Head of caudate nucleus (tissue), 42 donors: ENCODE measurements at places on chromosomes 5 and 9.

GRCh38 chr9:16867576-16868311 lies 2.7 kb downstream of the BNC2 start:
- no peak for DNase-seq

GRCh38 chr9:81886665-81887064 lies 41.6 kb upstream of the SPATA31D4 start:
- no peak for DNase-seq

DNA sequence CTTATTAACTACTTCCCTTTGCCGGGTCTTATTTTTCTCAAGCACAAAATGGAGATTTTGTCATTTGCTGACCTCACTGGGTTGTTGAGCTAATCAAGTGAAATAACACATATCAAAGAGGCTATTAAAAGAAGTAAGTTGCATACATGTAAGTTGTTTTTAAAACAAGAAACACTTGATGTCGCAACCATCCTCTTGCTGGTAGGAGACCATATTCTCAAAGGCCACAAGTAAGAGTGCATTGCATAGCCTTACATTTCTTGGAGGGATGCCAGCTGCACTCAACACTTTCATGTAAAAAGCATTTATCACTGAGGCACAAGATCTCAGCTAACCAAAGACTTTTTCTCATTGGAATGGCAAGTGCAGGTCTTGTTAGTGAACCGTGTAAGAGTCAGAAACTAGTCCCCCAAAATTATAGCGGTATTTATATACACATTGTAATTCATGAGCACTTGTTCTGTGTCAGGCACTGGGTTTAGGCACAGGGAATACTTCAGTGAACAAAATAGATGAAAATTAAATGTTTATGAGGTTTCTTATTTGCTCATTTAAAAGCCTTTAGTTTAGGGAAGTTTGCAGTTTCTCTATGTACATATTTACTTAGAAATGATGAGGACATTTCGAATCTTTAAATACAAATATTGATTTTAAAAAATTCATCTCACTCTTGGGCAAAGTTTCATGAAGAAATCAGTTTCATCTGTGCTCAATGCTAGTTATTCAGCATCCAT lies 72.0 kb downstream of the ZFAND5 start:
- DNase-seq: no peak

DNA sequence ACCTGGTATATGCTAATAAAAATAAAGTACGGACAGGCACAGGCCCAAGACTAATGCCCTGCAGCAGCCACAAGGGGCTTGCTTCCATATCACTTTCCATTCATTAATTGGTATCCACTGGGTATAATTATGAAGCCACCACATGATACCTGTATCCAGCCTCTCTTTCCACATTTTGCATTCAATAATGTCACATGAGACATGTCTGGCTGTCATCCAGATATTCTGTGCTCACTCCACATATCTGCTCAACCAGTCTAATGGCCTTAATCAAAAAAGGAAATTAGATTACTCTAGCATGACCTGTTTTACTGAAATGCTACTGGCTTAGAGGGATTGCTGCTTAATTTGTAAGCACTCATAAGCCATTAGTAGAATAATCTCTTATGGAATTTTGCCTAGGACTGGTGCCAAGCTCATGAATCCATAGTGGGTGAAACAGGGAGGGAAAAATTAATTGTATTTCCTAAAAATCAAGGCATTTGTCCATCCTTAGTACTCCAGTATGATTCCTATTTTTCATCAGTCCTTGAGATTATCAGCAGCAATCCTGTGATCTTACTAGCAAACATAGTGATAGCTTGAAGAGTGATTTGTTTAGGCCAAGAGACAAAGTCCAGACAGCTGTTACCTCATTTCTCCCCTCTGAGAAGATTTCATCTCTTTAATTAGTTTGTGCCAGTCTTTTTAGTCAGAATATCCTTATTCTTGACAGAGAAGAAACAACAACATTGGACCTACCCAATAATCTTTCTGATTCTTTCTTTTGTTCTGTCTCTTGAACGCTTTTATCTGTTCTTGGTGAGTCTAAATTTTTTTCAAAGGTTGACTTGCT lies 119.2 kb upstream of the ABCA1 start:
- no peak for DNase-seq

DNA sequence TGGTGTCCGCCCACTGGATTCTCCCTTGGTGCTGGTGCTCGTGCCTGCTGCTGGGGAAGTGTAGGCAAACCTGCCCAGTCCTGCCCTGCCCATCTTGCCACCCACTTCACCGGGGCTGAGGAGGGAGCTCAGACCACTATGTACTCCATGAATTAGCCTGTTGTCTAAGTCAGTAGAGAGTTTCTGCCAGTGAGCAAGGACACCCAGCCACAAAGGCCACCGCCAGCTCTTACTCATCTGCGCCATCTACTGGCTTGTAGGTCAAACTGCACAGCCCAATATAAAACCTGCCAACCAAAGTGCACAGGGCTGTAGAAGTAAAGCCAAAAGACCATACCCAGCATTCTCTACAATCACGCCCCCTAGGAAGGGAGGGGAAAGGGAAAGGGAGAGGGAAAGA lies 102.3 kb downstream of the GLIS3 start:
- DNase-seq: no peak
